Stimulated activated CD4-positive, alpha-beta T cell treated with anti-CD3 and anti-CD28 coated beads, Interleukin-1b, Interleukin-23, amount 100 ng/mL, for 48 hours (primary cell): ENCODE measurements at places on chromosomes 1 and 21.

DNA sequence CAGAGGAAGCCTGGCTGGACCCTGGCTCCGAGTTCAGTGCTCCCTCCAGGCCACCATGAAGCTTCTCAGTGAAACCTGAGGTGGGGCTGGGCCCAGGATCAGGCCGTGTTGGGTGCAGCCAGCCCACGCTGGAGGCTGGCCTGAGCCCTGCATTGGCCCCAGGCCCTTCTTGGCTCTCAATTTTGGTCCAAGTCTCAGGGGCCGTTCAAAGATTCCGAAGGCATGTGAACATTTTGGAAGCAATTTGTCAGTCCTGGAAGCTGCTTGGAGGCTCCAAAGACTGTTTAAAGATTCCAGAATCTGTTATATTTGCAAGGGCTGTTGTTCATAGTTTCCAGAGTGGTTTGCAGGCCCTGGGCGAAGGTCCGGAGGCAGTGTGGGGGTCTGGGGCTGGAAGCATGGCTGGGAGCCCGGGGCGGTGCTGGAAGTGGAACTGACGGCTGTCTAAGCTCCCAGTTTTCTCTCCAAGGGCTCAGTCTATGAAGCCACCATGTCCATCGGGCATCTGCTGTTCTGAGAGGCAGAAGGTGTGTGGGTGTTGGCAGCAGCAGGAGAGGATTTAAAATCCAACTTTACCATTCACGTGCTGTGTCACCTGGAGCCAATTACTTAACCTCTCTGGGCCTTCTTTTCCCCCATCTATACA, 104.9 kb downstream of the EPHB2 start:
- DNase-seq, result no peak

- no peak for DNase-seq
Observed at GRCh38 chr1:119631433-119632102, 16.5 kb downstream of the ZNF697 start.

DNA sequence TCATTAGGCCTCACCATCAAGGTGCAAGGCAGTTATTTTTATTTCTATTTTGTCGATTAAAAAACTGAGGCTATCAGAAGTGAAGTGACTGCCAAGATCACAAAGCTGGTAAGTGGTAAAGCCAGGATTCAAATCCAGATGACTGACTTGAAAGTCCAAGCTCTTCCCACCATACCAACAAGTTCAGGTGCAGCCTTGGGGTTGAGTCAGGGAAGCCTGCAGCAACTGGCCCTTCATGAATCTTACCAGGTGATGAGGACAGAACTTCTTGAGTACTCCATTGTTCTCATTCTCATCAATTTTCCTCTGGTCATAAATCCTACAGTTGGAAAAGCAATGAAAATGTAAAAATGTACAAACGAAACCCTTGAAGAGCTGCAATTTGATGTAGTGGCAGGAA, 20.2 kb downstream of the PEA15 start:
- DNase-seq, result no peak

DNA sequence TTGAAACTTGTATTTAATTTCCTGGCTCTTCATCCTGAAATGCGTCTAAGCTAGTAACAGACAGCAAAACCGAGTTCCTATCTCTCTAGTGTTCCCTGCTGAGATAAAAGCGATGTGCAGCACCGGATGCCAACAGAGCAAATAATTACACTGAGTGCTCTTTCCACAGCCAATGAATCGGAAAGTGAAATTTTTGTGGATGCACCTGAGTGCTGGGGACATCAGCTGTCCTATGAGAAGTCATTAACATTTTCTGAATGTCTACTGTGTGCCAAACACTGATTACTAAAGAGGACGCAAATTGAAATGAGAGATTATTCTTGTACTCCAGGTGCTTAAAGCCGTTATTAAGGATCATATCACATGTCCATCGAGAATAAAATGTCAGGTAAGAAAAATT, 278.0 kb downstream of the RGS7 start:
- no peak for DNase-seq

DNA sequence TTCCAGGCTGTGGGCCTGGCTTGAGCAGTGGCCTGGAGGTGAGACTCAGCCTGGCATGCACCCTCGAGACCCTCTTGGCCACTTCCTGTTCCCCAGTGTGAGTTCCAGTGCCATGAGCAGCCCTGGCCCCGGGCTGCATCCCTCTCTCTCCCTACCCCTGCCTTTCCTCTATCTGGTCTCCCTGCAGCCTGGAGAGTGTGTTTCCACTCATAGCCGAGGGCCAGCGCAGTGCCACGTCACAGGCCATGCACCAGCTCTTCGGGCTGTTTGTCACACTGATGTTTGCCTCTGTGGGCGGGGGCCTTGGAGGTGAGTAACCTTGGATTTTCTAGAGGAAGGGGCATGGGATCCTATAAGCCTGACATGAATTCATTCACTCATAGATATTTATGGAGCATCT, 13.6 kb downstream of the RHBG start:
- DNase-seq, result no peak

DNA sequence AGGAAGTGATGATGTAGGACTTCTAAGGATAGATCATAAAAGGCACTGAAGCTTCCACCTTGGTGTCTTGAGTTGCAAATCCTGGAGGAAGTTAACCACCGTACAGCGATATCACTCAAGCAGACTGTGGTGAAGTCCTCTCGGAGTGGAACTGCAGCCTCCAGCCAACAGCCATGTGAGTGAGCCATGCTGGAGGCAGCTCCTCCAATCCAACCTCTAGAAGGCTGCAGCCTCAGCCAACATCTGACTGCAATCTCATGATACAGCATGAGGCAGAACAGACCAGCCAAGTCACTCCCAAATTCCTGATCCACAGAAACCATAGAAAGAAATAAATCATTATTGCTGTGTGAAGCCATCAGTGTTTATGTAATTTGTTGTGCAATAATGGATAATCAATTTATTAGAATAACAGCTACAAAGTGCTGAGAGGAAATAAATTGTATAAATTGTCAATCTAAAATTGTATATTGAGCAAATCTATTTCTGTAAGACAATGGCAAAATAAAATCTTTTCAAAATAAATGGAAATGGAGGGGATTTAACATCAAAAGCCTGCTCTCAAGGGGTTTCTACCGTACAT, 65.0 kb downstream of the PRSS38 start:
- no peak for DNase-seq

GRCh38 chr1:152191711-152192110, 32.3 kb downstream of the HRNR start:
- DNase-seq, result no peak

DNA sequence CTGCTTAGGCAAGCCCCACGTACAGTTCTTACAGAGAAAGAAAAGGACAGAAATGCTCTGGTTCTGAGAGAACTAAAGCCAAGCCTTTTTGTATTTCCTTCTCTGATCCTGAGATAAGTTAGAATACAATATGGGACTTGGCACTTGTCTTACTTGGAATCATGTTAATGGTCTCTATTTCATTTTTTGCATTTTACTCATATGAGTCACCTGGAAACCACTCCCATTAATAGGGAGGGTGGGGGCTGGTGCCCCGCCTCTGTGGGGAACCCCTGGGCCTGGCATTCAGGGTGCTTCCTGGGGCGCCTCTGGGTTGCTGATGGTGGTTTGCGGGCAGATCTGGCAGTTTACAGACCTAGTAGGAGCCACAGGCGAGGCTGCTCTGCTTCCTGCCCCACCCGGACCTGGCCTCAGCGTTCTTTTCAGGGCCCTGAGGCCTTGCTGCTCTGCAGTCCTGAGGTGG, 26.7 kb downstream of the TSPAN2 start:
- DNase-seq, result peak; percentile 85

- no peak for DNase-seq
Observed at GRCh38 chr1:93988634-93989350, 79.6 kb upstream of the GCLM start.
